Activated CD4-positive, alpha-beta T cell treated with anti-CD3 and anti-CD28 coated beads, Interleukin-2, amount 10 ng/mL, durations not matched to agents 24 days and 14 days (primary cell): ENCODE measurements at places on chromosomes 5 and 9. TPM values are rescaled to one million over a fixed set of nuclear protein-coding genes. Genes with fewer than 3 reads are reported as not detected.
A peak's percentile ranks its signal among the peaks of the same experiment; 100 is the strongest.

The CDC20B gene
- total RNA-seq: not detected in 2 replicates

The CYLC2 gene
- not detected in 2 replicates for total RNA-seq

The ISOC1 gene
- total RNA-seq: 29.4 and 31.6 TPM in 2 replicates

The ALDH1A1 gene
- not detected in 2 replicates for total RNA-seq

The TEX48 gene
- 0.52 and 0.56 TPM in 2 replicates for total RNA-seq

The ADRA1B gene
- total RNA-seq: not detected in 2 replicates

The SPINK13 gene
- not detected in 2 replicates for total RNA-seq

The ITGA2 gene
- total RNA-seq: 3.5 and 3.9 TPM in 2 replicates

The PRR7 gene
- total RNA-seq: 13.6 TPM in 2 replicates

GRCh38 chr5:162672061-162672460 lies 604.5 kb downstream of the GABRG2 start:
- H3K27me3 ChIP-seq: no peaks in the 10 kb centered on the region
- no peak for DNase-seq
- H3K36me3 ChIP-seq: no peaks in the 10 kb centered on the region
- H3K4me3 ChIP-seq: no peak overlapping the region

- H3K4me1 ChIP-seq: peaks cover 5% of the 10 kb centered on the region
- no peak overlapping the region for H3K27ac ChIP-seq
- no peak overlapping the region for H3K4me3 ChIP-seq
- no peak for DNase-seq
- H3K36me3 ChIP-seq: no peaks in the 10 kb centered on the region
- H3K27me3 ChIP-seq: peaks cover 22% of the 10 kb centered on the region
Observed at GRCh38 chr5:138224712-138225111, 11.6 kb upstream of the CDC23 start.

GRCh38 chr9:124017929-124018729 lies 6.6 kb downstream of the LHX2 start:
- H3K27me3 ChIP-seq: peaks cover 77% of the 10 kb centered on the region
- H3K4me3 ChIP-seq: peak overlapping the region; percentile 23
- H3K27ac ChIP-seq: peak overlapping the region; percentile 79
- H3K4me1 ChIP-seq: peaks cover 9% of the 10 kb centered on the region

DNA sequence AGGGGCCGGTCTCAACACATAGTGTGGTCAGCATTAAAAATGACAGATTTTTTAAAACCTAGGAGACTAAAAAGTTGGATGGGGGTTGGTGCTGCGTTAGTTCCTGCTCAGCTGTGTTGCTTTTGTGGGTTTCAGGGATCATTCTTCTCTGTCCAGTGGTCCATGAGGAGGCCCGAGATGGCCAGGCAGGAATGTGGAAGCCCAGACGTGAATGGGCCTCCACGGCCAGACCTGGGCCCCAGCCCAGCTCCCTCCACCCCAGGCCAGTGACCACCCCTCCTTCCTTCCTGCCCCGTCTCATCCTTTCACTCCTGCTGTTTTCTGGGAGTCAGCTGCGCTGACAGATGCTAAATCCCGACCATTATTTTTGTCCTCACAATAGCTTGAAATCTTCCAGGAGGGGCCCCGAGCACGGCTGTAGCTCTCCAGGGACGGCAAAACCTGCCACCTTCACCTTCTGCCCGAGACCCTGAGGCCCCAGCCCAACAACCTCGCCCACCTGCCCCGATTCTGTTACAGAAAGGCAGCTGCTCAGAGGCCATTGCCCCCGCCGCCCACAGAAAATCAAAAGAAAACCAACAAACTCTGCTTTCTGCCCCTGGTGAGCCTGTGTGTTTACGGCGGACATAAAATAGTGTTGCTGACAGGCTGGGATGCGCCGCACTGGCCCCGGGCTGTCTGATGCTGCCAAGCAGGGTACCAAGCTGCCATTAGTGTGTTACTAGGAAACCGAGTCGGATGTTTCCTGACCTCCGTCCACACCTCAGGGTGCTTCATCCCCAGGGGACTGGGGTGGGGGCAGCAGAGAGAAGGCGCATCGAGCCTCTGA lies 83.7 kb upstream of the SARDH start:
- H3K36me3 ChIP-seq: no peaks in the 10 kb centered on the region
- no peak overlapping the region for H3K27ac ChIP-seq
- H3K4me3 ChIP-seq: no peak overlapping the region
- H3K27me3 ChIP-seq: no peaks in the 10 kb centered on the region

DNA sequence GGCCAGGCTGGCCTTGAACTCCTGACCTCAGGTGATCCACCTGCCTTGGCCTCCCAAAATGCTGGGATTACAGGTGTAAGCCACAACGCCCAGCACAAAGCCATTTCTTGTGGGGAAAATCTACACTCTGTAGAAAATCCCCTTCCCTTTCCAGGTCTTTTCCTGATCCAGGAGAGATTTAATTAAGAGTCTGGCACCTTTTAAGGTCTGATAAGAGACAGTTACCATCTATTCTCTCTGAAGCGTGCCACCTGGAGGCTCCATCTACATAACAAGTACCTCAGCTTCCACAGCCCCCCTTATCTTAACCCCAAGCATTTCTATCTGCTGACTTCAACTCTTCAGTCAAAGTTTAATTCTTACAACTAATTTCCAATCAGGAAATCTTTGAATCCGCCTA lies 71.4 kb upstream of the CDK20 start:
- peaks cover 6% of the 10 kb centered on the region for H3K27me3 ChIP-seq
- H3K4me3 ChIP-seq: no peak overlapping the region
- H3K36me3 ChIP-seq: no peaks in the 10 kb centered on the region
- peaks cover 6% of the 10 kb centered on the region for H3K4me1 ChIP-seq
- no peak overlapping the region for H3K27ac ChIP-seq

DNA sequence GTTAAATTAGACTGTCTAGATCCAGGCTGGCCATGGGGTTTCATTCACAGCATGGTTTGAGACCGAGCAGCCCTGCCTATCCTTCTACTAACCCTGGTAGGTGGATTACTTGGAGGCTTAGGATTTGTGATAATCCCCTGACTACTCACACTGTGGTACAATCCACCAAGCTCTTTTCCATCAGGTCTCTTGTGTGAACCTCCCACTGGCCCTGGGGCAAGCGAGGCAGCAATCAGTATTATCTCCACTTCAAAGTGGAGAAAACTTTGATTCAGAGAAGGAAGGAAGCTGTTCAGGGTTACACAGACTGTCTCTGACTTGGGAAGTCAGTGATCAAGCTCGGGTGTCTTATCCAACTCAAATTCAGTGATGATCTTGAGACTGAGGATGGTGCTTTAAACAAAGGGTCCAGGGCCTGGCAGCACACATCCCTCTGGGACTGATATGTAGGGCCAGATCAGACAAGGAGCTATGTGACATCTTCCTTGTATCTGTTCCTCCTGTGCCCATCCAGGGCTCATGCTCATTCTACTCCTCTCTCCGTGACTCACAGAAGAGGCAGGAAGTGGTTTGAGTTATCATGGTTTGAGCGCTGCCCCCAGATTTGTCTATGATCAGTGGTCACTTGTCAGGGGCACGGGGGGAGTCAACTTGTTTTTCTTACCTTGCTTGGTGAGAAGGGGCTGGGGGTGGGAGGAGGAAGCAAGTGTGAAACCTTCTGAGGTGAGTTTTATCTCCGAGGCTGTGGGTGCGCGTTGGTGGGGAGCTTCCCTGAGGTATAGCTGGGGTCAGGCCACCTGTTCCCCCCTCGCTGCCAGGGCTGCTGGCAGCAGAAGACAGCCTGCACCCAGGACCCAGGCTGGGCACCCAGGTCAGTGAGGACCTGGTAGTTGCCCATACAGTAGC lies 48.6 kb downstream of the RGS3 start:
- H3K4me1 ChIP-seq: peaks cover 64% of the 10 kb centered on the region
- peak; percentile 89 for DNase-seq
- no peaks in the 10 kb centered on the region for H3K27me3 ChIP-seq
- H3K27ac ChIP-seq: peak overlapping the region; percentile 96
- H3K4me3 ChIP-seq: peak overlapping the region; percentile 74

DNA sequence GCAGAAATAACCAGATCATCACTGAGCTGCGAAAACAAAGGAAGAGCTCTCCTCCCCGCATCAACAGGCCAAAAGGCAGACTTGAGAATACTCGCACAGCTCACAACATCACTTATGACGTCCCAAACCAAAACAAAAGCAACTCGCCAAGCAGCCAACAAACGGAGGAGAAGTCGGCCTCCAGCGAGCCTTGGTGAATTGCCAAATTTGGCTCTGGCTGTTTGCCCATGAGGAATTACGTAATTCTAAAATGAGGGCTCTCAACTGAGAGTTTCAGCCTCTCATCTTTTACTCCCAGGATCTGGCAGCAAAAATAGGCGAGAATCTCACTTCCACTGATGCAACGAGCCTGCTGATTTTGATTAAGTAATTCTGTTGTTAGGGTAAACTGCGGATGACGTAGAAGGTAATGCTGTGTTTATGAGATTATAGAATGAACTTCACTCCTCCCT lies 51.7 kb upstream of the SEMA6A start:
- no peak for DNase-seq
- no peak overlapping the region for H3K27ac ChIP-seq
- no peaks in the 10 kb centered on the region for H3K27me3 ChIP-seq

GRCh38 chr9:25939126-25939525 lies 260.9 kb upstream of the TUSC1 start:
- H3K36me3 ChIP-seq: no peaks in the 10 kb centered on the region
- H3K27ac ChIP-seq: no peak overlapping the region

DNA sequence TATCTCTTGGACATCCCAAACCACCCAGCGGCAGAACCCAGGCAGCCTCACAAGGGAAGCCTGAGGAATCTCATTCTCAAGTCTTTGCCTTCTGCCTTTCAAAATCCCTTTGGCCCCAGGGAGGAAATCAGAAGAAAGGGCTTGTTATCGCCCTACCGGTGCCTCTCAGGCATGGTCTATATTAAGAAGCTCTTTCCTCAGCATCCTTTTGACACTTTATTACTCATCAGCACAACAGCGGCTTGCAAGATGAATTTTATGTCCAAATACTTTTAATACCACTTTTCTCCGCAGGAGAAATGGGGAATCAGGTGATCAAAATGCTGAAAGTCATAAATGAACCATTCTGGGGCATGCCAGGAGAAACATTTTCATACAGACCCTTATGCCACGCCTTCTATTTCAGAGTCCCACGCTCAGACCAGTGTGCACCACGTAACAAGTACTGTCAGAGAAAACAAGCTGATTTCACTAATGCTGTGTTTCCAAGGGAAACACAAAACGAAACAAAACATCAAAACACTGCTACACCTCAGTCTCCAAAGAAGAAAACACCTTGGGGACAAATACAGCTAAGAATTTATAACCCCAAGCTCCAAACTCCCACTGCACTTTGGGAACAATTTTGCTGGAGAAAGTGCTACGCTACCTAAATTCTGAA lies 30.0 kb downstream of the RAPGEF1 start:
- peaks cover 29% of the 10 kb centered on the region for H3K36me3 ChIP-seq
- DNase-seq: peak; percentile 85
- H3K4me1 ChIP-seq: peaks cover 68% of the 10 kb centered on the region
- H3K27me3 ChIP-seq: no peaks in the 10 kb centered on the region
- H3K4me3 ChIP-seq: peak overlapping the region; percentile 72
- peak overlapping the region; percentile 98 for H3K27ac ChIP-seq

DNA sequence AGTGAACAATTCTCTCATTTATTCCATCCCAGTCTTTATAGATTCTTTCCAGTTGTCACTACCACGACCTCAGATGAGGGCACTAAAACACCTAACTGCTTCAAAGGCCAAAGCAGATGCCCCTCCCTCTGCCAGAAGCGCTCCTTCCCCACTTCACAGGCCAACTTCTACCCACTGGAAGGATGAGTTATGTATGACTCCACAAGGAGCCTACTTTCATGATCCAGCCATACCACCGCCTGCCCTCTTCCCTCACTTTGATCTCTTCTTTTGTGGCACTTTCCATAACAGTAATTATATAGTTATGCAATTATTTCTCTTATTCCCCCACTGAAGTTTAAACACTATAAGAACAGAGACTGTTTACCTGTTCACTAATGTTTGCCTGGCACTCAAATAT lies 93.7 kb downstream of the HOMER1 start:
- H3K27me3 ChIP-seq: no peaks in the 10 kb centered on the region
- H3K36me3 ChIP-seq: no peaks in the 10 kb centered on the region
- DNase-seq: no peak
- H3K27ac ChIP-seq: no peak overlapping the region

GRCh38 chr5:16577677-16578076 lies 39.1 kb downstream of the RETREG1 start:
- H3K27me3 ChIP-seq: no peaks in the 10 kb centered on the region
- H3K4me3 ChIP-seq: no peak overlapping the region
- H3K36me3 ChIP-seq: peaks cover 12% of the 10 kb centered on the region
- H3K27ac ChIP-seq: peak overlapping the region; percentile 22
- DNase-seq: no peak

- no peak overlapping the region for H3K4me3 ChIP-seq
- peaks cover 2% of the 10 kb centered on the region for H3K4me1 ChIP-seq
Observed at GRCh38 chr9:100295240-100295639, 57.5 kb downstream of the TEX10 start.

GRCh38 chr9:70601000-70601951 lies 186.8 kb upstream of the KLF9 start:
- H3K27me3 ChIP-seq: no peaks in the 10 kb centered on the region
- H3K4me1 ChIP-seq: peaks cover 5% of the 10 kb centered on the region
- no peaks in the 10 kb centered on the region for H3K36me3 ChIP-seq
- no peak overlapping the region for H3K27ac ChIP-seq
- no peak overlapping the region for H3K4me3 ChIP-seq

- no peaks in the 10 kb centered on the region for H3K27me3 ChIP-seq
- peak overlapping the region; percentile 96 for H3K4me3 ChIP-seq
- H3K4me1 ChIP-seq: peaks cover 26% of the 10 kb centered on the region
- DNase-seq: no peak
- peak overlapping the region; percentile 95 for H3K27ac ChIP-seq
- peaks cover 45% of the 10 kb centered on the region for H3K36me3 ChIP-seq
Observed at GRCh38 chr9:124414612-124415011, 630 bp downstream of the PSMB7 start.

DNA sequence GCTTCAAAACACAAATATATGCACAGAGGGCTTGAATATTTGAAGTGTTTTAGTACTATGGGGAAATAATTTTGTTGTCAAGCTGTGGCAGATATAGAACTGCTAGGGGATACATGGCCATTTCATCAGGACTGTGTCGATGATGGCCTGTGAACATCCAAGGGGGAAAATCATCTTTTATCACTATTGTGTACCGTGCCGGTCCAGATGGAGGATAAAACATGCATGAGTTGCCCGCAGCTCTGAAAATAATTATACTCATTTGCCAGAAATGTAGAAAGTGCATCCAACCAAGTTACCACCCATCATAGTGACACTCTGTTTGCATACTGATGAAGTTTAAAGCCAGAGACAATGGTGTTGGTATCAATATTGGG lies 405.9 kb downstream of the ZSWIM6 start:
- H3K27ac ChIP-seq: no peak overlapping the region
- H3K4me3 ChIP-seq: no peak overlapping the region
- DNase-seq: no peak
- H3K36me3 ChIP-seq: no peaks in the 10 kb centered on the region

GRCh38 chr9:95570646-95571045 lies 53.9 kb upstream of the PTCH1 start:
- no peak overlapping the region for H3K4me3 ChIP-seq
- H3K36me3 ChIP-seq: no peaks in the 10 kb centered on the region
- peaks cover 35% of the 10 kb centered on the region for H3K27me3 ChIP-seq
- no peak for DNase-seq
- no peak overlapping the region for H3K27ac ChIP-seq

- no peak for DNase-seq
- H3K27ac ChIP-seq: no peak overlapping the region
- peaks cover 7% of the 10 kb centered on the region for H3K4me1 ChIP-seq
- H3K4me3 ChIP-seq: no peak overlapping the region
- no peaks in the 10 kb centered on the region for H3K36me3 ChIP-seq
Observed at GRCh38 chr5:52830650-52831049, 42.9 kb downstream of the ITGA1 start.
